ENCODE measurements at places on chromosomes 12 and 14.

GRCh38 chr14:36134038-36134437, 42.5 kb downstream of the PTCSC3 start:
- DNase-seq: no peak

DNA sequence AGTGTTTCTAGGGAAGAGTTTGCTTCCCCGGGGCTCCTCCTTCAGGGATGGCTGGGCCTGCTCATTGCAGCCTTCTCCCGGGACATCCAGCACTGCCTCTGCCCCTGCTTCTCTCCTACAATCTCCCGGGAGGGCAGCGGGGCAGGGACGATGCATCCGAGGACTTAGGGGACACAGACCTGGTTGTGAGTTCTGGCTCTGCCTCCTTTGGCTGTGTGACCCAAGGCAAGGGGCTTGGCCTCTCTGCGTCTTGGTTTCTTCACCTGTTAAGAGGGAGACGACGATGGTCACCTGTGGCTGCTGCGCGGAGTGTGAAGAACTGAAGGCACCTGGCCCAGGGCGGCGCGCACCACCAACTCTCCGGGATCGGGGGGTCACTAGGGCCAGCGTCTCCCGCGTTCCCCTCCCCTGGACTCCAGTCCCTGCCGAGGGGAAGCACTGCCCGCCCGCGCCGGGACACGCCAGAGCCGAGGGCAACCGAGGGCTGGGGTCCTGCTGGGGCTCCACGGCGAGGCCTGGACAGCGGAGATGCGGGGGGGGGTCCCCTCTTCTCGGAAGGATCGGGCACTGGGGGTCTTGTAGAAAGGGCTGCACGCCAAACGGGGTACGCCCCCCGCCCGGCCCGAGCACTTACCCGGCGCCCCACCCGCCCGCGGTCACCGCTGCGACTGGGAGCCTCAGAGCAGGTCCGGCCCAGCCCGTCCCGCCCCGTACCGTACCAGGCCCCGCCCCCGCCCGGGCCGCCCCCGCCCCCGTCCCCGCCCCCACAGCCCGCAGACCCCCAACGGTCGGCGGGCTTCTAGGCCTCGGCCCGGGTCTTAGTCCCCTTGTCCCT, at the start of gene HVCN1:
Gene HVCN1 (minus strand): TSS at position 670 of the 835 bp plus-strand sequence. CDS start 5,870 bp downstream, outside the sequence.
- no peak for DNase-seq

DNA sequence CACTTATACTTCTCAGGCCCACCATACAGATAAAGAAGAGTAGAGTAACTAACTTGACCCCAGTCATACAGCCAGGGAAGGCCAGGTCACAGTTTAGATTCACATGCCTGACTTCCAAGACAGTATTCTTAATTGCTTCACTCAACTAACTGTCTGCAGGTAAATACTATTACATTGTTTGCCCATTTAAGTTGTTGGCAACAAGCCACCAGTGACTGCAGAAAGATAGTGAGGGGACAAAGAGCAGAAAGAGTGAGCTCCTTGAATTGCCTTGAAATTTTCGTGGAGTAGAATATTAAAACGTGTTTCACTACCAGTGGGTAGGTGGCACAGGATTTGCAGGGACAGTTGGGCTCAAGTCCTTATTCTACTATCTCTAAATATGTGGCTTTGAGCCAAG, 146.3 kb upstream of the RMST start:
- no peak for DNase-seq

GRCh38 chr14:34498684-34499412, 36.8 kb upstream of the SPTSSA start:
- no peak for DNase-seq

DNA sequence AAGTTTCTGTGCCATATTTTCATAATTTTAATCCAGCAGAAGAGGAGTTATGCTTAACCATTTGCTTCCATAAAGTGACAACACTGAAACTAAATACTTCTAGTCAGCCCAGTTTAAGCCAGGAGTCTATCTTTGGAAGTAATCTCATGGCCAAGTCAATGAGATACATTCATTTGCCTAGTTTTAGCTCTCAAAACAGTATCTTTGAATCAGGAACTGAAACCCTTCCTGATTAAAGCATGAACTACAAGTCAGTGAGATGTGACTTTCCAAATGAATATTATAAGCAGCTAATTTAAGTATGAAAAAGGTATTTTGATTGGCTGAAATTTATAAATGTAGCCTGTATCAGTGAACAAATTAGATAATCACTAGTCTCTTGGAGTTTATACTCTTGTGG, 491.5 kb downstream of the SLC6A15 start:
- no peak for DNase-seq

GRCh38 chr12:112430929-112431328, 12.2 kb downstream of the PTPN11 start:
- DNase-seq: no peak

- DNase-seq: no peak
These were observed 151.0 kb upstream of the KRAS start for GRCh38 chr12:25401547-25402345.

DNA sequence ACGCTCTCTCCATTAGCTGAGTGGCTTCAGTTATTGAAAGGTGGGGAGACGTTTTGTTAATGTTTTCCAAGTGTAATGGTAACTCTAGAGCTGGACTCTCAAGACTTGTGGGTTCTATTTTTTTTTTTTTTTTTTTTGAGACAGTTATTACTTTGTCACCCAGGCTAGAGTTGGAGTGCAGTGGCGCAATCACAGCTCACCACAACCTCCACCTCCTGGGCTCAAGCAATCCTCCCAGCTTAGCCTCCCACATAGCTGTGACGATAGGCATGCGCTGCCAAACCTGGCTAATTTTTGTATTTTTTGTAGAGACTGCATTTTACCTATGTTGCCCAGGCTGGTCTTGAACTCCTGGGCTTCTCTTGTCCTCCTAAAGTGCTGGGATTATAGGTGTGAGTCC, 26.2 kb downstream of the ATF1 start:
- DNase-seq: no peak

GRCh38 chr14:34452258-34452822, 9.7 kb downstream of the SPTSSA start:
- DNase-seq: no peak

GRCh38 chr12:15756822-15757221, 32.4 kb downstream of the EPS8 start:
- DNase-seq: no peak

GRCh38 chr12:26488351-26488750, 293.0 kb downstream of the SSPN start:
- DNase-seq: no peak

DNA sequence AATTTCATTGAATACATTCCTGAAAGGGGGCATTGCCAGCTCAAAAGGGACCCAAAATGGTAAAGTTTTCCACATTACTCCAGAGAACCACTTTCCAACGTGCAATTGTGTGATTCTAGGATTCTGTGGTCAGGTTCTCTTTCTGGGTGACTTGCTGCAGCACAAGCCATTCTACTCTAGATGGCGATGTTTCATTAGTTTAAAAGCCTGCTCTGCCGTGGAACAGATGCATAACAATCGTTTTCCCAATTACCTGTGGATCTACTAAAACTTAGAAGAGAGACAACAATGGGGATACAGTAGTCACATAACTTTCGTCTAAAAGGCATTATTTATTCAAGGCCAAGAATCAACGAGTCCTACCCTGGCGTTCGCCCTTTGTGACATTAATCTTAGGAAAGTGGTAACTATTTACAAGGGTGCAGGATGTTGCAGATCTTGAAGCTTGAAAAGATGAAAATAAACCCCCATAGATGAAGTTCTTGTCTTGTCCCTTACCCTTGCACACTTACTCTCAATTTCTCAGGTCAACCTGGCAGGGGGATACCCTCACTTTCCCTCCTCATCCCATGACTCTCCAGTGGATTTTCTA, 400.9 kb downstream of the SNAPC1 start:
- no peak for DNase-seq

DNA sequence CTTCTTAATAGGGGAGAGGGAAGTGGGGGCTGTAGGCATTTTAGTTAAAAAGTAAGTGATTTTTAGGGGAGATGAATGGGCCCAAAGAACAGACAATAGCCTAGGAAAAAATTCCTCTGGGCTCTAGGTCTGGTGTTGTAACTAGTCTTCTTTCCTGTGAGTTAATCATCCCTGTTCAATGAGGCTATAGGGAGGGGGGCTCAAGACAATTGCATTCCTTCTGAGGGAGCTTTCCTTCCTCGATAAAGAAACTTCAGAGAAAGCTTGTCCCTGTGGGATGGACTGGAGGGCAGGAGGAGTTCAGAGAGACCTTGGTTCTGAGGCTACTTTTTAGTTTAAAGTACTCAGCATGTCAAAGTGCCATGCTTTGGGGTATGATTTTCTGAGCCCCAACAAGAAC, 127.2 kb downstream of the BBS10 start:
- no peak for DNase-seq

GRCh38 chr14:68947802-68948201, 31.3 kb downstream of the ACTN1 start:
- peak; percentile 35 for DNase-seq

DNA sequence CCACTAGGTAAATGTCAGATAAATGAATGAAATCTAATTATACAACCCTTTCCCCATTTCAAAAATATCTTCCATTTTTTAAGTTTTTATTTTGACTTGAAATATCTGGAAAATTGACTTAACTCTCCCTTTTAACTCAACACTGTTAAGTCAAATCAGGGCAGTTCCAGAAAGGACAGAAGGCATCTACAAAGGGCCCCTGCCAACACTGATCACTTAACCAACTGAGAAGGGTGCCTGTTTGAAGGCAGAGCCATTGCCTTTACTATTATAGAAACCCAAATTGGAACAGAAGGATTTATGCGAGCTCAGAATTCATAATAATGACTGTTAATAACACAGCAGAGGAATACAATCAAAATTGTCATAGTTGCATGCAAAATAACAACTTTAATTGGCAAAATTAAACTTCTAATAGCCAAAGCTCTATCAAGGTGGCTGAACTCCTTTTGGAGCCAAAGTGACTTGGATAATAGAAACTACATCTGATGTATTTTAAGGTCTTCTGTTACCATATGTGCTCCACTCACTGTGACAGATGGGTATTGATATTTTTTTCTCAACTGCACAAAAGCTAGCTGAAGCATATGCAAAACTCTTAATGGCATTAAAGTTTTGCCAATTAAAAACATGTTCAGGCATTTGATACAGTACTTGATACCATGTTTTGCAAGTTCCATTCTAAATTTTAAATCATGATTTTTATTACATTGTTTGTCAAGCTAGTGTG, 383.8 kb downstream of the NOVA1 start:
- DNase-seq: no peak

- DNase-seq: no peak
These were observed 382.9 kb downstream of the SYT1 start for GRCh38 chr12:79247494-79247893.

DNA sequence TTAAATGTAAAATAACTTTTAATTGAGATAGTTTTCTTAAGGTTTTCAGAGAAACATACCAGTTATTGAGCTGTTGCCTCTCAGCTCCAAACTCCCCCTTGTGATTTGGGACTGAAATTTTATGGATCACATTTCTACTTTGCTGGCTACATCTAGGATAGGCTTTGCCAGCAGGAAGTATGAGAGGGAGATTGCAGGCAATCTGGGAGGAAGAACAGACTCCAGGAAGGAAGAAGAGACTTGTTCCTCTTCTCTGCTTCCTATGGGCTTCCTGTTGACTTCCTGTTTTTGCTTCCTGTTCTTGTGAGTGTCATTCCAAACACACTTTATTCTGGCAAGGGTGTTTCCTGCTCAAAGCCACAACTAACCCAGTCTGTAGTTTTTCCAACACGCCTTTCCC, 312.9 kb downstream of the ITPR2 start:
- no peak for DNase-seq

- no peak for DNase-seq
These were observed 244.2 kb downstream of the CACNA1C start for GRCh38 chr12:2297004-2297403.

- no peak for DNase-seq
These were observed 157.3 kb downstream of the EGLN3 start for GRCh38 chr14:33793398-33794110.

DNA sequence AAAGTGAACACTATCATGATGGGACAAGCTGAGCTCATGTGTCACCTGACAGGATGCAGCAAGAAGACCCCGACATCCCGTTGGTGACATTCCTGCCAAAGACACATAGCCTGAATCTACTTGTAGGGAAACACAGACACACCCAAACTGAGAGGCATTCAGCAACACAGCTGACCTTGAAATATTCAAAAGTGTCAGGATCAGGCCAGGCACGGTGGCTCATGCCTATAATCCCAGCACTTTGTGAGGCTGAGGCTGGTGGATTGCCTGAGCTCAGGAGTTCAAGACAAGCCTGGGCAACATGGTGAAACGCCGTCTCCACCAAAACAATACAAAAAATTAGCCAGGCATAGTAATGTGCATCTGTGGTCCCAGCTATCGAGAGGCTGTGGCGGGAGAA, 232.0 kb upstream of the PLXNC1 start:
- DNase-seq: no peak

DNA sequence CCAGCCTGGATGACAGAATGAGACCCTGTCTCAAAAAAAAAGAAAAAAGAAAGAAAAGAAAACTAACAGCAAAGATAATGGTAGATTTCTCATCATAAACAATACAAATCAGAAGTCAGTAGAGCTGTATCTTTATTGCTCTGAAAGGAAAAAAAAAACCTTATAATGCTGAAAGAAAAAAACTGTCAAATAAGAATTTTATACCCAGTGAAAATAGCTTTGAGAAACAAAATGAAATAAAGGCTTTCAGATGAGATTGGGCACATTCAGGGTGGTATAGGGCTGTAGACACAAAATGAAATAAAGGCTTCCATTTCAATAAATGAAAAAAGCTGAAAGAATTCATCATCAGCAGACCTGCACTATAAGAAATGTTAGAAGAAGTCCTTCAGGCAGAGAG, 105.0 kb upstream of the FOXN3 start:
- DNase-seq: no peak

DNA sequence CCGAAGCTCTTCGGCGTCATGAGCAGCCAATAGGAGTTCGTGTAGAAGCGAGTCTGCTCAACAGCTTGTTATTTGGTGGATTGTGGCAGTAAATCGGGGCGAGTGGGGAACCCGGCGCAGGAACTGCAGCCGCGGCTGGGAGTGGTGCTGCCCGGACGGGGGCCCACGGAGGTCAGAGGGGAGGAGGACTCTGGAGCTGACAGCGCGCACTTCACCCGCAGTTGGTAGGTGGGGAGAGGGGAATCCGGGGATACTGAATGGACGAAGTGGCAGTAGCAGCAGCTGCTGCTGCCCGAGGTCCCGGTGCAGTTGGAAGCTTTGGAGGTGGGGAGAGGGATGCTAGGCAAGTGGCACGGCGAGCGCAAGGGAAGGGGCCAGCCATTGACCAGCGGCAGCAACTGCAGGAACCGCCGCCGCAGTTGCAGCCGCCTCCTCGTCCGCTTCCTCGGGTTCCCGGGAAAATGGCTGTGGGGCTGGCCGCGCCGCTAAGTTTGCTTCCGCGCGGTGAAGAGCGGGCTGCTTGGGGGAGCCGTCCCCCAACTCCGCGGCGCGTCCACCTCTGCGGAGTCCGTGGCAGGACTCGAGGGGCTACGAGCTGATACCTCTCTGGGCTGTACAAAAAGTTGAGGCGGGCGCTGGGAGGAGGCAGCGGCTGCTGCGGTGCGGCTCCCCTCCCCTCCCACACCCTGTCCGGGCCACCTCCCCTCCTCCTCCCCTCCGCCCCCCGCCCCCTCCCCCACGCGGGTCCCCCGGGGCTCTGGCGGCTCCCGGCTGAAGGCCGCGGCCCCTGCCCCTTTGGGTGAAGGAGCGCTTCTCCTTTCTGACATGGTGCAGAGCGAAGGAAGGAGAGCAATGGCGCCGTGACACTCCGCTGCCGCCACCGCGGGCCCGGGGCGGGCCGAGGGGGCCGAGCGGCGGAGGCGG, at the start of gene ARID4A:
Gene ARID4A (plus strand): TSS at position 79 of the 924 bp plus-strand sequence. CDS start 1,300 bp downstream, outside the sequence.
- DNase-seq: peak; percentile 43
